NCI-H69 (cell line): ENCODE measurements at places on chromosomes 5 and 9.

- peak; percentile 41 for DNase-seq
Measured at GRCh38 chr9:89591274-89592212, 13.3 kb upstream of the GADD45G start.

- DNase-seq, result no peak
Measured at GRCh38 chr5:133565993-133566392, 46.3 kb downstream of the FSTL4 start.

- DNase-seq, result no peak
Measured at GRCh38 chr5:139383993-139384590, 995 bp upstream of the SLC23A1 start.

DNA sequence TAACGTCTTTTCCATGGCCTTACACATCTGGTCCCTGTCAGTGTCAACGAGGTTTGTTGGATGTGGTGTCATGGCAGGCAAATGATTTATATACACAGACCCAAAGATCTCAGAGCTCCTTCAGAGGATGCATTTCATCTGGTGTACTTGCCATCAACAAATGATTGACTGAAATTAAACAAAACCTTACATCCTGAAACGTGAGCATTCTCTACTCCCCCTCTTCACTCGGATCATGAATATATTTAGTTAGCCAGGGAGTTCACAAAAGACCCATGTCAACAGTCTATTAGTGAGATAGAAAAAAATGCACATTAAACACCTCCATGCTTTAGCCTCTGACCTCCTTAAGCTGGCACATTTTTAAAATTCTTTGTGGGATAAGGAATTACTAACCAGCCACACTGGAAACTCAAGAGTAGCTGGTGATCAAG, 215.6 kb downstream of the EFNA5 start:
- peak; percentile 75 for DNase-seq

DNA sequence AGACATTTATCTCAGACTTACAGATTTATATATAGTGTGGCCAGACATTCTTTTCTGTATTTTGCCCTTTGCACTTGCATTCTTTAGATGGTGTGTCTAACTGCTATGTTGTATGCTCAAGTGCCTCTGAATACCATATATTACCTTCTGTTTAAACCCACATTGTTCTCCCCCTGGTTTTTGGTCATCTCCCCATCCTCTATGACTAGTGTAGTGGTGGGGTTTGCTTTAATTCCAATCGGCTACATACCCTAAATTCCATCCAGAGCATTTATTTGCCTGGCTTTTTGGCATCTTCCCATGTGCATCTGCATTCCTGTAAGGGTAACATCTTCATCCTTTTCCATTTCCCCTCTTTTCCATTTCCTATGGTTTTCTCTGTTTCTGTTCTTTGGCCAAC, 271.0 kb upstream of the SLC30A5 start:
- DNase-seq, result no peak

DNA sequence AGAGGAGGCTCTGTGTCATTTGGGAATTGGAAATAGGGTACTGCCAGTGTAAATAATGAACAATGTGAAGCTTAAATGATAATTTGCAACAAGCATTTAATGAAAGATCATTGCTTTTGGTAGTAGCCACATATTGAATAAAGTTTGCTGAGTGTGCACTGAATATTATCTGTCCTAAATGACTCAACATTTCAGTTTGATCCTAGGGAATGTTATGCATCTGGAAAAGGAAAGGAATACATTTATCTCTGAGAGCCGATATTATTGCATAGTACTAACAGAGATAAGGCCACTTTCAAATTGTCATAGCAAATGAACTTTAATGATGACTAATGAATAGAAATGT, 8.7 kb upstream of the ELL2 start:
- DNase-seq, result no peak

- DNase-seq, result no peak
Measured at GRCh38 chr5:119357808-119358529, 2.1 kb downstream of the TNFAIP8 start.

GRCh38 chr5:88081877-88082276, 186.8 kb downstream of the TMEM161B start:
- DNase-seq, result peak; percentile 54

- peak; percentile 10 for DNase-seq
Measured at GRCh38 chr5:15592728-15593127, 92.7 kb downstream of the FBXL7 start.

DNA sequence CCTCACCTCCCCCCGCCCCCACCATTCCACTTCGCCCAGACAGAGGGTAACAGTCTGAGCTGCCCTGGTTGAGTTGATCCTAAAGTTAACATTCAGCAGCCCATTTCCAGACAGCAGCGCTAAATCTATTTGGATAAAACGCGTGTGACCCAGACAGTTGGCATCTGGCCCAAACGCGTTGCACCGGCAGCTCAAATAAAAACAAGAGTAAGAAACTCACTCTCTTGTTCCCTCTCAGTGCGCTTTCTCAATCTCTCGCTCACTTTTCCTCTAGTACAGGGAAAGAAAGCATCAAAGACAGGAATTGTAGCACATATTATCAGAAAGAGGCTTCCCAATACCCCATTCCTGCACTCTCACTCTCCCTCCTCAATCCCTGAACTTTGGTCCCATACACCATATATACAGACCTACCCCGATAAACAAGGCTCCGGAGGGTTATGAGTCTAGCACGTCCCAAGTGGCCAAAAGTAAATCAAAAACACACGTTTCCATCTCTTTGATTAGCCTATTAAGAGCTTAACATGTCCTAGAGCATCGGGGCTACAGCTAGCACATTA, 1.3 kb downstream of the ADAMTS6 start:
- peak; percentile 89 for DNase-seq

DNA sequence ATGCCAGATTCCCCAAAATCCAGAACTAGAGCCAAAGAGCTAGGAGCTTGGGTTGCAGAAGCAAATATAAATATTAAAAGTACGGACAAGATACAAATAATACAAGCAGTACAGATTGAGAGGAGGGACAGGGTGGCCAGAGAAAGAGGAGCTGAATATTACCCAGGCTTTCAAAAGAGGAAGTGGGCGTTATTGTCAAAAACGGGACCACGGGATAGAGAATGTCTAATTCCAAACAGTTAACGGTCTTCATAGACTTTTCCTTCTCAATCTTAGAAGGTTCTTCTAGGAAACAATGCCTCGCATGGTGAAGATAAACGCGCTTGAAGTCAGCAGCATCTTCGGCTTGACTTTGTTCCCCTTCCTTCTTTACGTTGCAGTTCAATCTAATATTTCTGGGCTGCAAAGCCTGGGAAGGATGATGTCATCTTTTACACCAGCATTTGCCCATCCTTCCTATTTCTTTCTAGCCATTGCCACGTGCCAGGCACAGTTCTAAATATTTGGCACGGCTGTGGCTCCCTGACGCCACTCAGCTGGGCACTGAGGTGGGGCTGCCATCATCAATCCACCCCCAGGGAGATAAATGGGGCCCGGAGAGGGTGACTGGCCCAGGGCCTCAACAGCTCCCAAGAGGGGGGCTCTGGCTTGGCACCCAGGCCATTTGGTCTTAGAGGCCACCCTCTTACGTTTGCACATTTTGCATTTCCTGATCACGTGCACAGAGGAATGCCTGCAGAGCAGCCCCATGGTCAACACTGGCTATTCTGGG, 16.3 kb upstream of the OLFM1 start:
- no peak for DNase-seq

- DNase-seq, result peak; percentile 80
Measured at GRCh38 chr9:70020991-70021571, 22.6 kb upstream of the MAMDC2 start.

DNA sequence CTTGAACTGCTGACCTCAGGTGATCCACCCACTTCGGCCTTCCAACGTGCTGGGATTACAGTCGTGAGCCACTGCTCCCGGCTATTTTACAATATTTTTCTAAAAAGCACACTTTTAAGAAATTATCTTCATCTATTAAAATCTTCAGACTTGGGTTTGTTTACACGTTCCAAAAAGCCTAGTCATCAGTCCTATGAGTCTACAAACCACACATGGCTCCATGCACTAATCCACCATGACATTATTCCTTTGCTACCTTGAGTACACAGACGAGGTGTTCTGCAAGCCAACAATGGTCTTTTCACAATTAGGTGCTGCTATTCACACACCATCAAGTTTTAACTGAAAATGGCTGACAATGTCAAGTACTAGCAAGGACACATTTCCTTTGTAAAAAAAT, 41.0 kb downstream of the TRPM6 start:
- no peak for DNase-seq

DNA sequence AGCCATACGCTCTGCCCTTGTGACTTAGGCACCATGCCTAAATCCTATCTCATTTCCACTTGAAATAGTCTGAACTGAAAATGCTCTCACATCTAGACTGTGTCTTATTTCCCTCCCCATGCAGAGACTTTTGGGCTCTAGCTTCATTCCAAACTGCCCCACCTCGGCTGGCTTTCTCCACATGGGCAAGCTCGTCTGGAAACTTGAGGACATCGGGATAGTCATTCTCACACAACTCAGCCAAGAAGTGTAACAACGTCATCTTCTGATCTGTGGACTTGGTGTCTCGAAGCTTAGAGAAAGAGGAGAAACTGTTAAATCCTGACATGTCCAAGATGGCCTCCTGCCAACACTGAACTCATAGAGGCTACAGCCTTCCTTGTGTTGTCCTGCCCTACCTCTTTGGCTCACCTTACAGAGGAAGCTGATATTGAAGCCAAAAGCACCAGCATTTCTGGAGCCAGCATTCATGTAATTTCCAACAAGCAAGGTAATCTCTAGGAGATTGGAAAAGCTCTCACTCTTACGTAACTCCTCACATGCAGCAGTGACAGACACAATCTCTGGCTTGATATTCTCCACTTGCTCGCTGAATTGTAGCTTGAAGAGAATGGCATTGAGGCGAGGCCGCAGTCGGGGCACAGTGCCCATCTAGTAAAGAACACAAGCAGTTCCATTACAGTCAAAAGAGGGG, 39.6 kb downstream of the PCDHGC5 start:
- no peak for DNase-seq

DNA sequence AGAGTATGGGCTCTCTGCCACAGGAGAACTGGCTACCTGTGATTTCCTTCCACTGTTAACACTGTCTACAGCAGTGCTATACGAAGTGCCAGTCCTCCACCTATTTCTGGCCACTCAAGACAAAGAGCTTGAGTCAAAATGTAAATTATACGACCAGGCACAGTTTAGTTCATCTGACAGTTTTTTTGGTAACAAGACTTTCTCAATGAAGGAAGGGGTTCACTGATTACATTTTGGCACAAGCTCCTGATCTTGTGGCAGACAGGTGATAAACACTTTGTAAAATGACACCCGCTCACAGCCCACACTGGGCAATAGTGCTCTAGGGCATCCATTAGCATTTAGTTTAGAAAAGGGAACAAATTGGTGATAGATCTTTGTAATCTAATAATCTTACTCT, 8.6 kb downstream of the RBM22 start:
- no peak for DNase-seq

DNA sequence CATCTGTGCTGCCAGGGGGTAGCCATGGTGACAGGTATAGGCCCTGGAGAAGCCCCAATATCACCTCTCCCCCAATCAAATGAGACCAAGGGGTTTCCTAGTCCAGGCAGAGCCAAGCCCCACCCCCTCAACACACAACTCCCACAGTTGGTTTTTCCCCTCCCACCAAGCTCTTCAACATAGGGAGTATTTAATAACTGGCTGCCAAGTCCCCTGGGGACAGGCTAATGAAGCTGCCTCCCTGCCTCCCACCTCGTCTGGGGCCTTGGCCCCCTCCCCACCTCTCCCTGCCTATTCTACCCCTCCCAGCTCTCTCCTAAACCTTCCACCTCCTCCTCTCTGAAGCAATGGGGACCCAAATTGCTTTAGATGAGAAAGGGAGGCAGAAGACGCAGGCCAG, 23.4 kb downstream of the CPLX2 start:
- DNase-seq, result peak; percentile 93

GRCh38 chr5:179176571-179177230, 116.5 kb downstream of the ZNF354C start:
- DNase-seq, result no peak

- no peak for DNase-seq
Measured at GRCh38 chr5:15823398-15823797, 323.4 kb downstream of the FBXL7 start.

- peak; percentile 56 for DNase-seq
Measured at GRCh38 chr9:31715250-31715649, 669.2 kb upstream of the ACO1 start.

- no peak for DNase-seq
Measured at GRCh38 chr9:99003308-99003707, 59.6 kb downstream of the COL15A1 start.

DNA sequence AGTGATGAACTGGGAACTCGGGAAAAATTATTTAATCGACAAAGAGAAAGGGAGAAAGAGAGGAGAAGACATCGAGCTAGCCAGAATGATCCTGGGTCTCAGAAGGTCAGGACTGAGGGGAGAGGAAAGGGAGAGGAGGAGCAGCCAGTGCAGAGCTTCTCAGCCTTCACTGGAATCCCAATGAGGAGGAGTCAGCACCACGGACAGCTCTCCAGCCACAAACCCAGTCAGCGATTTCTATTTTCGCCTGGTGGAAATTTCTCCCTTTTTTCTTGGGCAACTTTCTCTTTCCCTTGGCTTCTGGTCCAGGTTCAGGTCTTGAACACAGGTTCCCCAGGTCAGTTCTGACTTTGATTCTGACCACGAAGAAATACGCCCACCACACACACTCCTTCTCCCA, 1.6 kb upstream of the BRINP1 start:
- DNase-seq, result no peak

DNA sequence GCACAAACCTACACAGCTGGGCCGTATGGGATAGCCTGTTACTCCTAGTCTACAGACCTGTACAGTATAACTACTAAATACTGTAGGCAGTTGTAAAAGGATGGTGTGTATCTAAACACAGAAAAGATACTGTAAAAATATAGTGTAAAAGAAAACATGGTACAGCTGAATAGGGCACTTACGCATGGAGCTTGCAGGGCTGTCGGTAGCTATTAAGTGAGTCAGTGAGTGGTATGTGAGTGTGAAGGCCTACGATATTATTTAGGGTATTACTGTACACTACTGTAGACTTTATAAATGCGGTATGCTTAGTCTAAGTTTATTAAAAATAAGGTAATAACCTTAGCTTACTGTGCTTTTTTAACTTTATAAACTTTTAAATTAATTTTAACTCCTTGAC, 1.2 kb downstream of the ZCCHC9 start:
- DNase-seq, result no peak

- peak; percentile 90 for DNase-seq
Measured at GRCh38 chr9:16710888-16711287, 159.6 kb downstream of the BNC2 start.
